Myocyte (in vitro differentiated cells): ENCODE measurements at places on chromosomes 3 and 15. TPM values are rescaled to one million over a fixed set of nuclear protein-coding genes. Genes with fewer than 3 reads are reported as not detected.

DNA sequence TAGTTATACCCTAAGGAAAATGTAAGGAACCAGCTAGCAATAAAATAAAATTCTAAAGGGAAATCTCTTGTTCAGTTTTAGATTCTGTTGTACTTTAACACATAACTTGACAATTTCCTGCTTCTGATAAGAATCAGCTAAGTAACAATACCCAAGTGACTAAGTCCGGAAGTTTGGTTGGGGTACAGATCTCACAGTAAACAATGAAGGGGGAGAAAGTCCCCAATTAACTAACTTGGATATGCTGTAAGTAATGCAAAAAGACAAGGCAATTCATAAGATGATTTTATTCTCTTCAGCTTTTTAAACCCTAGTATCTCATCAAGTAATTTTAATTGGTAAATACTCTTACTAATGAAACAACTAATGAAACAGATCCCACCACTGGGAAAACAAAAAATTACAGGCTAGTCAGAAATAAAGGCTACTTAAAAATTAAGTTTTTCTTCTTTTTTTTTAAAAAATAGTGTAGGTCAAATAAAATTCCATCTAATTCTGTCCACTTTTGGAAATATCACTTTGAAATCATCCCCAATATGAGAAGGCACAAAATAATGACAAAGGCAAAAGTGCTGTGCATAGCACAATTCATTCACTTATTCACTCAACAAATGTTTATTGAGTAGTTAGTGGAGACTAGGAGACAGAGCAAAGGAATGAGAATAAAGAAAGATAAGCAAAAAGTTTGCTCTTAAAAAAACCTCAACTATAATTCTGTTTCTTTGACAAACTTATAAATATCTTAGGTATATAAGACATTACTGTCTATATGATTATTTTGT is 37.8 kb upstream of the IL20RB start:
- no peak for DNase-seq

The RBP2 gene
- 0.78 and 0.94 TPM in 2 replicates for total RNA-seq

The CX3CR1 gene
- total RNA-seq = not detected in 2 replicates

GRCh38 chr3:9514306-9514705 is 39.3 kb downstream of the LHFPL4 start:
- DNase-seq = no peak

DNA sequence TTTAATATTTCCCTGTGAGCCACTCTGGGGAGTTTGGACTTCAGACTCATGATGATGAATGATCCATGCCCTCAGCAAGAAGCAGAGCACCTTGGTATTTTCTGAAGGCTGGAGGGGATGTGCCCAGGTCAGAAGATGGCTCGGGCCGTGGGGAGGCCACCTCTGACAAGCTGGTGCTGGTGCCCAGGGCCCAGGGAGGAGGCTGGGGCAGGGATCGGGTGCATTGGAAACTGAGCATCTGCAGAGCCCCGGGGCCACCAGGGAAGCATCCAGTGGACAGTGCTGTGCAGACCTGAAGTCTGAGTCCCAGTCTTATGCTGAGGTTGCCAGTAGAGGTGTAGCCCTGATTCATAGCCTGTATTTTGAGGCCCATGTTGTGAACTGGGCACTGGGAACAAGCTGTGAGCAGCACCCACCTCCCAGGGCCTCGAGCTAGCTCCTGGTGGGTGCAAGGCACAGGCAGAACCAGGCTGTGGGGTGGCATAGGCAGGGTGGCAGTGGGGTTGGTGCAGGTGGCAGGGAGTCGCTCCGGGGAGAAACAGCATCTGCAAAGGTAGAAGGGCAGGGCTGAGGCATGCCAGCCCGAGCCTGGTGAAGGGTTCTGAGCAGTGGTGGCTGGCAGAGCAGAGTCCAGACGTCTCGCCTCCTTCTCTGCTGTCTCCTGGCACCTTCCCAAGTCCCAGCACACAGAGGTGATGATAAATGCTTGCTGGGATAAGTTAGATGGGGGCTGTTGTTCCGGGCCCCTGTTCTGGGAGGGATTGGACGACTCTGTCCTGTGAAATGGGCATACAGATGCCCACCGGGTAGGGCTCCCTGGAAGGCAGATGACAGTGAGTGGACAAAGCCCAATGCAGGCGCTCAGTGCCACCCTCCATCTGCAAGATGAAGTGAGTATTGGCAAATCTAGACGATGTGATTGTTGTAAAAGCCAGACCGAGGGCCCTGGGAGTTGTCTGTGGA is 10.6 kb downstream of the DNAJB8 start:
- no peak for DNase-seq

GRCh38 chr3:78659386-78659987 is 1108.3 kb downstream of the ROBO1 start:
- peak; percentile 43 for DNase-seq

The CFAP44 gene
- 2.6 and 3.0 TPM in 2 replicates for total RNA-seq

The PLSCR2 gene
- total RNA-seq = not detected in 2 replicates

The PRSS50 gene
- 0.45 and 0.68 TPM in 2 replicates for total RNA-seq

- DNase-seq = peak; percentile 78
Observed at GRCh38 chr15:33008284-33008995, 186.1 kb downstream of the FMN1 start.

GRCh38 chr3:53729159-53729558 is 117.1 kb downstream of the CHDH start:
- no peak for DNase-seq

DNA sequence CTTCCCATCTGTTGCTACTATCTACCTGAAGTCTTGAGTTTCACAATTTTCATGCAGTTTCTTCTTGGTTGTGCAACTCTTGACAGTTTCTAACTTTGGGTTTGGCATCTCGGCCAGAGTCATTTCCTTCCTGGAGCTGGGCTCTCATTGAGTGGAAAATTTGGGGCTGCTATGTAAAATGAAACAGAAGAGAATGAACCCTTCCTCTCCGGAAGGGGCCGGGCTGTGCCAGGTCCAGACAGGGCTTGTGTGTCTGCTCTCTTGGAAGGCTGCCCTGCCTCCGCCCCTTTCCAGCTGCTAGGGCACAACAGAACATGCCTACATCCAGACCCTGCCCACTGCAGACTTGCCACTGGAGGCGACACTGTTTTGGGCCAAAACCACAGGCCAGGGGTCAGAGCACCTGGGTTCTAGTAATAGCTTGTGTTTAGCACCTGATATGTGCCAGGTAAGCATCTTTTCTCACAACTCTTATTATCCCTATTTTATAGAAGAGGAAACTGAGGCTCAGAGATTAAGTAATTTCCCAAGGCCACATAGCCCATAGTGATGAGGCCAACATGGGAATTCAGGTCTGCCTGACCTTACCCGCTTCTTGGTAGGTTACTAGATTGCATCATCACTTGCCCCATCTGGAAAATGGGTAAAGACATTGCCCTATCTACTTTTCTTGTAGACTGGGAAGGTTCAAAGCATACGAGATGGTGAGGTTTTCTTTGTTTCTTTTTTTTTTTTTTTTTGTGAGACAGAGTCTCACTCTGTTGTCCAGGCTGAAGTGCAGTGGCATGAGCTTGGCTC is 25.0 kb downstream of the IRAK2 start:
- peak; percentile 87 for DNase-seq

- DNase-seq = peak; percentile 61
Observed at GRCh38 chr15:48940508-48940907, 23.2 kb downstream of the SHC4 start.

The CYP8B1 gene
- not detected in 2 replicates for total RNA-seq

The A4GNT gene
- total RNA-seq = not detected in 2 replicates

The TPRA1 gene
- 41.6 and 49.1 TPM in 2 replicates for total RNA-seq

The TGM4 gene
- total RNA-seq = not detected in 2 replicates

DNA sequence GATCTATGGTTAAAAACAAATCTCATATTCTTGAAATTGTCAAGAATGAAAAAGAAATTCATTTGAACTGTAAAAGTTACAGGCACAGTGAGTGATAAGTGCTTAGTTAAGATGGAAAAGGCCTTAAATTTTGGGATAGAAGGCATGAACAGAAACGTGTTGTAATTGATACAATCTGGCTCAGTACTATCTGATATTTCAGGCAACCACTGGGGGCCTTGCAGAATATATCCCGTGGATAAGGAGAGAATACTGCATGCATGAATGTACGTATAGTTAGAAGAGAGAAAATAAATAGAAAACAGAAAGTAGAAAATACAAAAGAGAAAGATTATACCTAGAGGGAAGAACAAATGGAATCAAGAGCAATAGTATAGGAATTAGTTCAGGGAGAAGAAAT is 741.4 kb upstream of the CCDC54 start:
- DNase-seq = no peak

GRCh38 chr3:150372722-150373121 is 35.4 kb upstream of the TSC22D2 start:
- DNase-seq = no peak

The REC114 gene
- total RNA-seq = not detected in 2 replicates

GRCh38 chr3:31800436-31800835 is 180.6 kb downstream of the OSBPL10 start:
- no peak for DNase-seq

The CHRFAM7A gene
- 0.10 and 0.16 TPM in 2 replicates for total RNA-seq

GRCh38 chr3:4021162-4021561 is 221.9 kb downstream of the LRRN1 start:
- DNase-seq = no peak

The IGSF10 gene
- total RNA-seq = 0.13 and 0.26 TPM in 2 replicates

The C2CD4A gene
- total RNA-seq = not detected in 2 replicates

- DNase-seq = peak; percentile 38
Observed at GRCh38 chr15:98946301-98947255, 61.0 kb downstream of the PGPEP1L start.

DNA sequence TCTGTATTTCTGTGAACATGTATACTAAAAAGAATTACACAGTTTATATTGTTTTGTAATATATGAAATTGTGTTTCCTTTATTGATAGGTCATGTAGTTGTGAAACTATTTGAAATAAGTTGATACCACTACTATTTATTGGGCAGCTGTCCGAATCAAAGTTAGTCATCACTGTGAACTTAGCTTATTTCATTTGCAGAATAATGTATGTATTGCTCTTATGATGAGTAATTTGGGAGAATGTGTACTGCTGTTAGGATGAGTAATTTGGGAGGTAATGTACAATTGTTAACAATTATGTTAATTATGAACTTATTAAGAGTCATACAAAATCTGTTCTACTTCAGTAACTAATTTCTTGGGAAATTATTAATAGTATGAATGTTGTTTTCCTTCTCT is 22.2 kb downstream of the FXR1 start:
- DNase-seq = no peak

- peak; percentile 90 for DNase-seq
Observed at GRCh38 chr3:185658504-185658912, 72.4 kb downstream of the SENP2 start.

The FOXB1 gene
- total RNA-seq = not detected in 2 replicates

The SIAH2 gene
- total RNA-seq = 25.4 and 46.4 TPM in 2 replicates

DNA sequence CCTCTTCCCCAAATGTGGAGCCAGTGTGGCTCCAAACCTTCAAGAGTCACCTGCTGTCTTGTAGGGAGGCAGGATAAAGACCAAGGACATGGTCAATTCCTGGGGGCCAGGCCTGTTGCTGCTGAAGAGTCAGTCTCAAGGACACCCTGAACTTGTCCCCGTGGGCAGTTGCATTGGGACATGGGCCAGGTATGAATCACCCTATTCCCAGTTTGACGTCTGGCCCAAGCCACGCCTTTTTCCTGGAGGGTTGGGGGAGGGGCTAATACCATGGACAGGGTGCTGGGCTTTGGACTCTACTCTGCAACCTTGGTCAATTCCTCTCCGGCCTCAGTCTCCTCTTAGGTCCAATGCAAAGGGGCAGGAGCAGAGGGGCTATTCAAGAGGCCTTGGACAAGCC is 10.4 kb downstream of the ATP2B2 start:
- DNase-seq = peak; percentile 39

GRCh38 chr15:85934691-85935090 is 140.0 kb upstream of the KLHL25 start:
- DNase-seq = no peak

DNA sequence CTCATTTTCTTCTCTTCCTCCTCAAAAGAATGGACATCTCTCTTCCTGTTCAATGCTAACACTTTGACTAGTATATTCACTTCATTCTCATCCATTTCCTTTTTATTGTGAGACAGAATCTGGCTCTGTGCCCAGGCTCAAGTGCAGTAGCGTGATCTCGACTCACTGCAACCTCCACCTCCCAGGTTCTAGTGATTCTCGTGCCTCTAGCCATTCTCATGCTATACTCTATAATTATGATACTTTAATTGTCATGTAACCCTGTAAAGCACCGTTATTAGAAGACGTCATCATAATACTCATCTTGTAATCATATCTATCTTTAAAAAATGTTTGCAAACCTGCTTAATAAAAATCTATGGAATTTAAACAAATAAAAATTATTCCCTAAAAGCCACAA is 107.0 kb downstream of the SHOX2 start:
- no peak for DNase-seq

DNA sequence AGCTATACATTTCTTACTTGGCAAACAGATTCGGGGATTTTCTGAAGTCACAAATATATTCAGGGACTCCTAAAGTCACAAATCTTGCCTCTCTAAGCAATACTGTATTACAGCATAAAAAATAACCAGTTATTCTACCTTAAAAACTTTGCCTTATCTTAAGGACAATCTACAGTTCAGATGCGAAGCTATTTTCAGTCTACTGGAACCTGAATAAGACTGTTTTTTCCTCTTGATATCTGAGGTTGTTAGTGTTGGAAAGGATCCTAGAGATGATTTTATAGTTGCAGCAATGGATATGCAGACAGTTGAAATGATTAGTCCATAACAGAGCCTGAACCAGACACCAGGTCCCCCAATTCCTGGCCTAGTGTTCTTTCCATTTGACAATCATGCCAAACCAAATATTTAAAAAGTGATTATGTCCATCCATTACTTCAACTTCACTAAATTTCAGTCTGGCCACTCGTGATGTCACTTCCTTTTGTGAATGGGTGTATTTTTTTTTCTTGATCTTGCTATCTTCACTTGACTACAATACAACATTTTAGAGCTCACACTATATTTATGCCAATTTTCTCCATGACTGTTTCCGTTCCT is 1.8 kb downstream of the HDGFL3 start:
- DNase-seq = peak; percentile 29

DNA sequence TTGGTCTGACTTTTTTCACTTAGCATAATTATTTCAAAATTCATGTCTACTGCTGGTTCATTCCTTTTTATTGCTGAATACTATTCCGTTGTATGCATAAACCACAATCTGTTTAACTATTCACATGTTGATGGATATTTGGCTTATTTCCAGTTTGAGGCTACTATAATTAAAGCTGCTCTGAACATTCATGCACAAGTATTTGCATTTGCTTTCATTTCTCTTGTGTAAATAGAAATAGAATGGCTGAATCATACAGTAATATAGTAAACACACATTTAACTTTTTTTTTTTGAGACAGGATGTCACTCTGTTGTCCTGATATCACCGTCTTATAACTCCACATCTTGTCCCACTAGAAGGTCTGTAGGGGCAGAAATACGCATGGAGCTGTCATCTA is 57.3 kb downstream of the NMNAT3 start:
- no peak for DNase-seq

DNA sequence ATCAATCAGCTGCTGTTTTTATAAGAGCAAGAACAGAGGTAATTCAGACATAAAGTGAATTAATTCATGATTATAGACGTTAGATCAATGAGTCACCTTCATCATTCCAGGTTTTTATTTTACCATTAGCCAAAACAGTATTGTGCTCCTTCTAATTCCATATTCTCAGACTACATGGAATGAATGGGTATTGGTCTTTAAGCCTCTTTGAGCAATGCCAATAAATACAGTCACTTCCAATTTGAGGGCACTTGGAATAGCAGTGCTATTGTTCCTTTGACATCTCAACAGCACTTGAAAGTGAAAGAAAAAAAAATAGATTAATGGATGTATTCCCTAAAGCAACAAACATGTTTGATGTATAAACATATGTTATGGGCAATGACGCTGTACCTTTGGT is 830.9 kb upstream of the CFAP20DC start:
- DNase-seq = no peak

The ITIH1 gene
- not detected in 2 replicates for total RNA-seq

GRCh38 chr3:128425846-128426127 is 40.9 kb downstream of the DNAJB8 start:
- DNase-seq = no peak
